ENCODE measurements at places on chromosomes 11 and 22.
A peak's percentile ranks its signal among the peaks of the same experiment; 100 is the strongest.

GRCh38 chr11:10538924-10539323 is 2.1 kb downstream of the RNF141 start:
- no peak for DNase-seq

DNA sequence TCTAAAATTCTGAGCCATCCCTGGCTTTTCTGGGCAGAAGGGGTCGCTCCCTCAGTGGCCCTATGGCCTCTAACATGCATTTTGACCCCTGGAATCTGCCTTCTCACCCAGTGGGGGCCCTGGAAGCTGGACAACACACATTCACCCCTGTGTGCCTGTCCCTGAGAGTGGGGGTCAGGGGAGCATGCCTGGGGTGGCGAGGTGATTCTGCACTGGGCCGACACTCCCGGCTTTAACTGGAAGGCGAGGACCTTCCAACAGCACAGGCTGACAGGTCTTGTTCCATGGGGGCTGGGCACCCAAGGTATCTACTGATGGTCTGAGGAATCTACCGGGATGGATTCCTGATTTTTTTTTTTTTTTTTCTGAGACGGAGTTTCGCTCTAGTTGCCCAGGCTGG is 10.7 kb downstream of the PPM1F start:
- DNase-seq, result no peak

DNA sequence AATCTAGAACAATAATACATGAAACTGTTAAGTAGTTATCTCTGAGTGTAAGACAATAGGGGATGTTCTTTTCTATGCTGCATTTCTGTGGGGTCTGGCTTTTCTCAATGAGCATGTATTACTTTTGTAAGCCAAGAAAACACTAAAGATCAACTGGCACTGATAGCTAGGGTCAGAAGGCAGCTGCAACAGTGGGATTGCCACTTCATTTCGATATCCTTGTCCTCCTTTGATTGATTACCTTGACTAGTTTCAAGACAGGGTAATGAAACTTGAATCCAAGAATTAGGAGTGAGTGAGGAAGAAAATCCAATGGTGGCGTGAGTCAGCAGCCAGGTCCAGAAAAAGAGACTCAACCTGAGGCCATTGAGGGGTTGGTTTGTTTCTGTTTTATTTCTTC is 46.5 kb downstream of the FEZ1 start:
- DNase-seq, result no peak

GRCh38 chr11:19345848-19346681 is 105.3 kb upstream of the E2F8 start:
- DNase-seq, result no peak

DNA sequence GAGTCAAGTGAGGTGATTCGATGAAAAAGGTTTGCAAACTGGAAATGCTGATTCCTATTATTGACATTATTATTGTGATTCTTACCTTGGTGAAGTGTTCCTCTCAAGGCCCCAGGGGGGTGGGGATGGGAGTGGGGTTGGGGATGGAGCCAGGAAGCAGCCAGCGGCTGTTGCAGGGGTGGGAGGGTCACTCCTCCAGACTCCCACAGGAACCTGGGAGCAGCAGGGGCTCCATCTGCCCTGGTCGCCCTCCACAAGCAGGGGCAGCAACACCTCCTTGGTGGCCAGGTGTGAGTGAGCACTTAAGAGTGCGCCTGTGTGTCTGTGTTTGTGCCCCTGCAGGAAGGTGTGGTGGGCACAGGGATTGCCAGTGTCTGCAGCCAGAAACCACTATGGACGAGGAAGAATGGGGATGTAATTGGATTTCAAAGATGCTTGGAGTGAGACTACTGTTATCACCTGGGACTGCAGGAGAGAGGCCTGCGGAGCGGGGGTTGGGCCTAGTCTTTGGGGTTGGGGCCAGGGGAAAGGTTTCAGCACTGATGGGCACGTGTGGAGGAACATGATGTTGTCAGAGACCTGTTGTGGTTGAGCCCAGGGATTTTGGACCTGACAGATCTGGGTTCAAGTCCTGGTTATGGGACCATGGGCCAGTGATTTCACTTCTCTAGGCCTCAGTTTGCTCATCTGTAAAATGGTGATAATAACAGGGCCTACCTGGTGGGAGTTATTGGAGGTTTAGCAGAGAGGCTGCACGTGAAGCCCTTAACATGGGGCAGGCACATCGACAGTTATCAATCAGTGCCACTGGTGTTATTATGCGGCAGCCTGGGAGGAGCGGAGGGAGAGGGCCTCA is 3.6 kb upstream of the TP53I11 start:
- DNase-seq, result no peak

DNA sequence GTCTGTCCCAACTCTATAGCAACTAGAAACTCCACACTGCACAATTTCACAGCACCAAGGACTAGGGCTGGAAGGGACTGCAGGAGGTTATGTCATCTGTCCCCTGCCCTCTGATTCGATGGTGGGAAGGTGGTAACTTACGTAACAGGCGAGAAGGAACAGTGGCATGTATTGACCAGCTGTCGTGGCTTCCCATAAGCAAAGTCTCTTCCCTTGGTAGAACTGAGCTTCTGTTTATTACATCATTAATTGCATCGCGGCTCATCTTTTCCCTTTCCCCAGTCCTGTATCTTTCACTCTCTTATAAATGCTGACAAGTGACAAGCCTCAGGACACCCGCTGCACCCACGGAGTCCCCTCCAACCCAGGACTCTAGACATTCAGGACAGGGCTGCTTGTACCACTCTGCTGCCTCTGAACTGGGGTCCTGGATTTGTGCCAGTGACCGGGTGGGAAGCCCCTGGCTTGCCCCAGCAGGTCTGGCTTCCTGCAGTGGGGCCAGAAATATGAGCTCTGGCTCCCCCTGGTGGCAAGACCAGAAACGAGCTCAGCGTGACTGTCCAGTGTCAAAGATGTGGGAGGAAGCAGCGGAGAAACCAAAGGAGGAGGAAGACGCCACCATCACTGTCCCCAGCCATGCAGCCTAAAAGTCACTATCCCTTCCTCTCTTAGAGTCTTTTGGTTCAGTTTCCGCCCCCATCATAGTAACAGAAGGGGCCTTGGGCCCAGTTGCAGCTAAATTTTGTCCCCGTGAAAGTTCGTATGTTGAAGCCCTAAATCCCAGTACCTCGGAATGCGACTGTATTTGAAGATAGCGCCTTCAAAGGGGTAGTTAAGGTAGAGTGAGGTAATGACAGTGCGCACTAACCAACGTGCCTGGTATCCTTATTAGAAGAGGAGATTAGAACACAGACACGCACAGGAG is 84.5 kb downstream of the ISX start:
- peak; percentile 10 for DNase-seq

GRCh38 chr22:41021061-41021612 is 70.0 kb downstream of the RBX1 start:
- DNase-seq, result peak; percentile 13

- no peak for DNase-seq
Observed at GRCh38 chr22:41288245-41288946, 2.4 kb upstream of the RANGAP1 start.

GRCh38 chr11:15038963-15039362 is 34.4 kb upstream of the CALCB start:
- DNase-seq, result no peak

DNA sequence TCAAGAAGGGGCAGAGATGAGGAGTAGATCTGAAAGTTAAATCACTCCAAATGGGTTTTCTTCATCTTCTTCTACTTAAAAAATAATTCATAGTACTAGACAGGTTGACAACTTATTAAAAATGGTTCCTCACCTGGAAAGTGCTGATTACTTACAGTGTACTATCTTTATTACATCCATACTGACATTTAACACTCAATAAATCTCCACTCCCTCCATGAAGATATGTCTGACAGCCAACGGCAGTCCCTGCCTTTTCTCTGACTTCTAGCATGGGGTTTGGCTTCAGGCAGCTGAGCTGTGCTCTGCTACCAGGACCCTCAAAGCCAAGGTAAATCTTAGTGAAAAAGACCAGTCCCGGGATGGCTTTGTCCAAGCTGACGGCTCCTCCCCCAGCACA is 133.4 kb upstream of the CSNK2A3 start:
- DNase-seq, result no peak

- no peak for DNase-seq
Observed at GRCh38 chr11:96506041-96506440, 116.2 kb downstream of the JRKL start.

DNA sequence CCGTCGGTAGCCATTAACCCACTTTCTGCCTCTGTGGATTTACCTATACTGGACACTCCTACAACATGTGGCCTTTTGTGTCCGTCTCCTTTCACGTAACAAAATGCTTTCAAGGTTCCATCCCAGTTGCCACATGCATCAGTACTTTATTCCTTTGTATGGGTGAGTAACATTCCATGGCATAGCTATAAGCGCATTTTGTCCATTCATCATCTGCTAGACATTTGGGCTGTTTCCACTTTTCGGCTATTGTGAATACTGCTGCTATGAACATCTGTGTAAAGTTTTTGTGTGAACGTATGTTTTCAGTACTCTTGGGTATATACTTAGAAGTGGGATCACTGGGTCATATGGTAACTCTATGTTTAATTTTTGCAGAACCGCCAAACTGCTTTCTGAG is 257.2 kb downstream of the ST3GAL4 start:
- DNase-seq, result no peak

- DNase-seq, result no peak
Observed at GRCh38 chr22:23534851-23535717, 45.0 kb downstream of the IGLL1 start.
